ENCODE measurements at places on chromosomes 7 and 10. TPM values are rescaled to one million over a fixed set of nuclear protein-coding genes. Genes with fewer than 3 reads are reported as not detected.

DNA sequence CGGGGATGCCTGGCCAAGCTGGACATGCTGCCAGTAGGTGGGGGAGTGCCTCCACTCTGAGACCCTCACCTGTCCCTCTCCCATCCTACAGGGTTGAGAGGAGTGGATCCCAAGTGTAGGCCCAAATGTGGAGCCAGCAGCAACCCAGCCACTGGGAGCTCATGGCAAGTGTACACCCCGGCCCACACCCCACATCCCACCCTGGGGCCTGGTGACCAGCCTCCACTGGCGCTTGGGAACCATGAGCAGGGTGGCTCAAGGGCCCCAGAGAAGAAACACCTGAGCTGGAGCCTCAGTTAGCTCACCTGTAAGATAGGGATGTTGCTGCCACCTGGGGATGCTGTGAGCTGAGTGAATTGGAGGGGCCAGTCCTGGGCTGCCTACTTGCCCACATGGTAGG, 10.4 kb upstream of the RET start:
- no peak for DNase-seq

Gene DCLRE1A
- total RNA-seq, result 12.7 TPM

DNA sequence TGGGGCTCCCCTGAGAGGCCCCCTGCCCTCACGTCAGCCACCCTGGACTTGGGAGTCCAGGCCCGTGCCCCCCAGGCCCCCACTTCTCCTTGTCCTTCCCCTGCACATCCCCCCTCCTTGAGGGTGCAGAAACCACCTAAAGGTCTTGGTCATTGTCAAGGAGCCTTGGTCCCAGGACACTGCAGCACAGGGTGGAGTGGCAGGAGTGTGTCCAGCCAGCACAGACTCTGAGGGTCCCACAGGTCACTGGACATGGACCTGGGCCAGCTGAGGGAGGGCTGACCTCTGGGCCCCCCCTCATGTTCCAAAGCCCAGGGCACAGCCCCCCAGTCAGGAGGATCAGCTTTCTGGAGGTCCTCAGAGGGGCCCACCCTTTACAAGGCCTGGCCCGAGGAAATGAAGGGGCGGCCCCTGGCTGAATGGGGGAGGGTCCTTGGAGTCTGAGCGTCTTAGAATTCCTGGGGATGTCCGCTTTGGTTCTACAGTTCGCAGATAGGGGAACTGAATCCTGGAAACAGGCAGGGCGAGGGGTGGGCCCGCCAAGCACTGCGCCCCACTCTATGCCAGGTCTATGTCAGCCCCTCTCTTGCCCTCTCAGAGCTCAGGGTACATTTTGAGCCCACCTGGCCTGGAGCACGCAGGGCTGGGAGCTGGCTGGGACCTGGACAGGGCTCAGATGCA, 54.0 kb downstream of the PWWP2B start:
- DNase-seq, result no peak

- no peak for DNase-seq
These were observed 40.9 kb downstream of the PPIF start for GRCh38 chr10:79387974-79388850.

GRCh38 chr10:107031931-107032699, 132.4 kb downstream of the SORCS1 start:
- DNase-seq, result no peak

DNA sequence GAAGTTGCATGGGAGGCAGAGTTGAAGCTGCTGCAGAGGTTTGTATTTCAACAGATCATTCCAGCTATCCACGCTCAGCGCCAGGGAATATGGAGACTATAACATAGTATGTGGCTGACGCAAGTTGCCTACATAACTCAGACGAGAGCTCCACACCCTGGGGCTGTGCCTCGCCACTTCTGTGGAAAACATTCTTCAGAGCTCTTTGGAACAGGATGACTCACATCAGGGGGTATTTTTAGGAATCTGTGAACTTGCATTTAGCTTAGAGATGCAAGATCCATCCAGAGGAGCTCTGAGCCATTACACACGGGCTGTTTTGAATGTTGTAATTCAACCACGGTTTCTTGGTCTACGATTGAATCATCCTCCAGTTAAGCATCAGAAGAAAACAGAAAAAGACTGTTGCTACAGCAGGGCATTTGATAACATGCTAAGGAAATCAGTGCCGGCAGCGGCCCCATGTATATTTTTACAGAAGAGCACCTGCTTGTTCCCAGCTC, 481.5 kb upstream of the AKR1E2 start:
- DNase-seq, result no peak

Gene REEP3
- 18.7 TPM for total RNA-seq

- no peak for DNase-seq
These were observed 193.8 kb upstream of the ADO start for GRCh38 chr10:62610649-62611229.

GRCh38 chr7:40419806-40420205, 285.0 kb downstream of the SUGCT start:
- no peak for DNase-seq

Gene PPP1R17
- 4.4 TPM for total RNA-seq

Gene CHAT
- 7.4 TPM for total RNA-seq

Gene CALY
- 6.6 TPM for total RNA-seq

Gene DDX56
- total RNA-seq, result 38.1 TPM

Gene C10orf62
- total RNA-seq, result 0.73 TPM

Gene CALCR
- total RNA-seq, result 0.45 TPM

DNA sequence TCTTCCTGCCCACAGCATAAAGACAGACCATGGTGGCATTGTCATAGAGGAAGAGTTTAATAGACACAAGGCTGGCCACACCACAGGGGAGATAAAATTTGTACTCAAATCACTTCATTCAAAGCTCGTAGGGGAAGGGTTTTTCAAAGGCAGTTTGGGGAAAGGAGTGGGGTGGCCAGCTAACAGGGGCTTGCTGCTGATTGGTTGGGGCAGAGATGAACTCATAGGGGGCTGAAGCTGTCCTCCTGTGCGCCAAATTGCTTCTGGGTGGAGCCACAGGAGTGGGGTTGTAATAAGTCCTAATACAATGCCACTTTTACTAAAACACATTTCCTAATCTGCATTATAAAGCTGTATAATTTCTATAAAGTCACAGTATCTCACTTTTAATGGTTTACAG, 22.5 kb downstream of the PDZD8 start:
- DNase-seq, result no peak

Gene GPRIN2
- 32.0 TPM for total RNA-seq

DNA sequence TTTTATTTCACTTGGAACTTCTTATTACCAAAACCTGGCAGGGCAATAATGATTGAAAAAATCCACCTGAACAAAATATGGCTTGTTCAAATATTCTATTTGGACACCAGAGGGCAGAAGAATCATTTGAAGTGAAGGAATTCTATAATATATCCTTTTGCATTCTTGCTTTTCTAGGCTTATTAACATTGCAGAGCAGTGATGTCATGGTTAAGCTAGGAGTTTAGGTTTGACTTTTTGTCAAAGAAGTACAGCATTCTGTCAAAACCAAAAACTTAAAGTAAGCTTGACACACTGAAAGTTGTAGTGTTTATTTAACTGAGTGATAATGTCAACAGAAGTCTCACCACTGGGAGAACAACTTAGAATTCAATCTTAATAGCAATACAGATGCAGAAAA, 156.0 kb downstream of the SEMA3D start:
- no peak for DNase-seq

Gene IL6
- total RNA-seq, result not detected

DNA sequence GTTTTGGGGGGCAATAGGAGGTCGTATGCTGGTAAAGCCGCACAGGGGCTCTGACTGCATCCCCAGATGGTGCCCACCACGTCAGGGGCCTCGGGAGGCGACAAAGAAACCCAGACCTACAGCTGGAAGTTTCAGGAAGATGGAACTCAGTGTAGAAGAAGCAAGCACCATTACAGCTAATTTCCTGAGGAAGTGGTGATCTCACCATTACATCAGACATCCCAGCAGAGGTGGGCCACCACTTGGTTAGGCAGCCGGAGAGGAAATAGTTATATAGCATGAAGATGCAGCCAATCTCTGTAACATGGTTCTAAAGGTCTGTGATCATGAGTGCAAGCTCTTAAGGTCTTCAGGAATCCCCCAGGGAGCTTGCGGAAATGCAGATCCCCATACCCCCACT, 127.3 kb upstream of the PCBD1 start:
- no peak for DNase-seq

GRCh38 chr7:30347226-30348082, 63.1 kb downstream of the ZNRF2 start:
- no peak for DNase-seq

DNA sequence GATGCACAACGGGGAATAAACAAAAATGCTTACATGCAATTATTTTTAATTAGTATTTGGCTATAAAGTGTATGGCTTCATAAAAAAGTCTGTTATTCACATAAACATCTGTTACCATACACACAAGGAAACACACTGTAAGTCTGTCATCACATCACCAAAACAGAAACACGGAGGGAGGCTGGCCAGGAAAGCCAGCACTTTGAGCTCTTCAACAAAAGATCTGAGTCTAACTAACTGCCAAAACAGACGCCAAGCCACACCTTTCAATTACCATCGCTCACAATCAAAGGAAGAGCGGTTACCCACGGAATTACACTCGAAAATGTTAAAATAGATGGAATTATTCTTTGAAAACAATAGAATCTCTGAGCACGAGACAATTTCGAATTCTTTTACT, 49.2 kb upstream of the MGMT start:
- DNase-seq, result no peak

DNA sequence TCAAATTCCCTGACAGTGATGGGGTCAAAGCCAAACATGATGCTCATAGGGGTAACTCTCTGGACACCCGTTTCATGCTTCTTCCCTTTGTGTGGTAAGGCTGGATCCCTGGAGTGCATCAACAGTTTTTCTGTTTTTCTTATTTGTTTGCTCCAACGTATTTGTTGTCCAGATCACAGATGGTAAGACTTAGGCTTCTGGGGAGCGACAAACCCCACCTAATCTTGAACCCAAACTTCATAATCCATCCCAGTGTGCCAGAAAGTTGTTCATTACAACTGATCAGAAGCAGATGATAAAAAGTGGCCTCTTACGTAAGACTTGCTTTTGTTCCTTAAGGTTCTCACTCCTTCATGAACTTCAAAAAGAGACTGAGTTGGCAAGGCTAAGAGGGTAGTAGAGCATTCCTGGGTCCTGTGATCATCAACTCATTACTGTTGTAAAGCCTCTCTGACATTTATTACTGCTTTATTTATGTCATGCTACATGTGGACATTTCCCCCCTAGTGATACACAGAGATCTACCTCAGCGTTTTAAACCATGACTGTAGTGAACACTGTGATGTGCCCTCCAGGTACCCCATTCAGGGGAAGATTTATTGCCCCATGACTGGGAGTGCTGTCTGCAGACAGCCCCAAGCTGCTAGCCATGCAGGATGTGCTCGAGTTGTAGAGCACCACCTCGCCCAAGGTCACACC, 125.6 kb downstream of the CCDC71L start:
- no peak for DNase-seq

- no peak for DNase-seq
These were observed 233.8 kb downstream of the PRKG1 start for GRCh38 chr10:51308116-51308515.

Gene BTBD16
- not detected for total RNA-seq

Gene ZNF33B
- 50.5 TPM for total RNA-seq

- DNase-seq, result no peak
These were observed 56.0 kb downstream of the GSAP start for GRCh38 chr7:77360104-77360503.

Measured in cerebellum (tissue), 4 donors.